Testis (tissue), 5 donors: ENCODE measurements at places on chromosomes 4 and X. TPM values are rescaled to one million over a fixed set of nuclear protein-coding genes. Genes with fewer than 3 reads are reported as not detected.

- no peak for DNase-seq
Measured at GRCh38 chr4:94722748-94723147, 35.0 kb upstream of the BMPR1B start.

The LRP2BP gene
- 49.5 TPM for polyA plus RNA-seq

DNA sequence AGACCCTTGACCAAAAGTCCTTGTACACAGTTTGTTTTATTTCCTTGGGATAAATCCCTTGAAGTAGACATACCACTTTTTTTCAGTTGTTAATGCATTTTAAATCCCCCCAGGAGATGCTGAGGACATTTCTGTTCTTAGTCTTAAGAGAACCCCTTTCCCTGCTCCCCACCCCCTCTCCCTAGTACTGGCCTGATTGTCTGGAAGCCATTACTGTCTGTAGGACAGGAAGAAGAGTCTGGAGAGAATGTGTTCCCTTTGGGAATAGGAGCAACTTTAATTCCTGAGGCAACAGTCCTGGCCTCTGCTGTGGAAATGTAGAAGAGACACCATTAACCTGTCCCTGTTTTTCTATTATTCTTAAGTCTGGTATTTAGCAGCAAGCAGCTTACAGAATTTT lies 52.3 kb upstream of the TMEM131L start:
- no peak for DNase-seq

The RADX gene
- polyA plus RNA-seq, result 6.2 TPM

DNA sequence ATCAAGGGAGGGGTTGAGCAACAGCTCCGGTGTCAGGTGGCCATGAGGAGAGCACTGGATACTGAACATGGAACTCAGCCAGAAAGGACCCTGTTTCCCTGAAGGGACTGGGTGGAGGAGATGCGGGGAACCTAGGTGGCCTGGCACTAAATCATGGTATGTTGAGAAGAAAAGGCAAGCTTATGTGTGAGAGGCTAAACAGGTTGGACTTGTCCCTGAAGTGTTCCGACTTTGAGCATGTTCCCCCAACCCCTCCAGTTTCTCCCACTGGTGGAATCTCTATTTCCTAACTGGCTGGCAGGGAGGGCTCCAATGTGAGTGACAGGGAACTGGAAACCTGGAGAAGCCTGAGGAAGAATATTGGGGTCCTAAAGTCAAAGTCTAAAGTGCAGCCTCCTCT lies 69.5 kb downstream of the PLAC1 start:
- no peak for DNase-seq

DNA sequence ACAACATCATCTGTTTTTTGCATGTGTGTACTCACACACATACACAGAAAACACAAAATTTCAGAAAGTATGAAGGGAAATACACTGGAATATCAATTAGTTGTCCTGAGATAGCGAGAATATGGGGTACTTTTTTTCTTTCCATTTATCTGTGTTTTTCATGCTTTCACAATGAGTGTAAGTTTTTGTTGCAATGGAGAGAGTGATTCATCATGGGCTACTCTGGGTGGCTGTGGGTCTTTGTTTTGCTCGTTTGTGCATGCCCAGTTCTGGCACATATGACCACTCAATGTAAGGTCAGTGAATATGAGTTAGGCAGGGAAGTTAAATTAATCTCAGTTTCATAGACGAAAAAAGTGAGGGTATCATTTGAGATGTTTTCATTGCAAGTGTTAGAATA lies 26.9 kb downstream of the XK start:
- DNase-seq, result no peak

The SUPT20HL2 gene
- polyA plus RNA-seq, result 2.0 TPM

The SYTL4 gene
- 26.3 TPM for polyA plus RNA-seq

- no peak for DNase-seq
Measured at GRCh38 chr4:47043821-47044220, 12.5 kb downstream of the GABRB1 start.

DNA sequence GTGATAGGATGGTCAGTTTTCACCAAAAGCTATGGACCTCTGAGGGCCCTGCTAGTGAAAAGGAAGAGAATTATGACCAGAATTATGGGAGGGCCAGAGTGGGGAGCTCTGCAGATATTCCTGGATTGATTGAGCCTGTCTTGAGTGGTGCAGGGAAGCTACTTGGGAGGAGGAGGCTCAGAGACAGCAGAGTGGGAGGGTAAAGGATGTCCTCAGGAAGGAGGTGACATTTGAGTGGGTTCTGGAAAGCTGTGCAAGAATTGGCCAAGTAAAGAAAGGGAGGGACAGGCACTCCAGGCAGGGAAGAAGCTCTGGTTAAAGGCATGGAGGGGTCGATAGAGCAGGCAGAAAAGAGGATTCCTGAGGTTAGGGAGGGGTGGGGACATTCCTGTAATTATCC lies 24.1 kb downstream of the RNF4 start:
- no peak for DNase-seq

DNA sequence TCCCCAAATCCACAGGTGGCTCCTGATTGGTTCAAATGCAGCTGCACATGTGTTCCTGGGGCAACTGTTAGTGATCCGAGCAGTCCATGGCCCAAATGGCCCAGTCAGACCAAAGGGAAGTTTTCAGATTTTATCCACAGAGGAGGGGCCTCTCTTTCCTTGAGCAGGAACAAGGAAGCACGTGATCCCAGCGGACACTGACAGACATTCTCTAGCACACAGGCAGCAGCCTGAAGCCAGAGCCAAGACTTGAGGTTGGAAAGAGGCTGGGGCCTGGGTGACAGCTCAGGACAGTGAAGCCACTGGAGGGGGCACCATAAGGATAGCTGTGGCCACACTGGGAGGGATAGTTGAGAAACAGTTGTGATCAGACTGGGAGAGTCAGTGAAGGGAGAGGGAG lies 3.5 kb upstream of the ZFP92 start:
- no peak for DNase-seq

The DSPP gene
- not detected for polyA plus RNA-seq

The ZCCHC18 gene
- 2.5 TPM for polyA plus RNA-seq

DNA sequence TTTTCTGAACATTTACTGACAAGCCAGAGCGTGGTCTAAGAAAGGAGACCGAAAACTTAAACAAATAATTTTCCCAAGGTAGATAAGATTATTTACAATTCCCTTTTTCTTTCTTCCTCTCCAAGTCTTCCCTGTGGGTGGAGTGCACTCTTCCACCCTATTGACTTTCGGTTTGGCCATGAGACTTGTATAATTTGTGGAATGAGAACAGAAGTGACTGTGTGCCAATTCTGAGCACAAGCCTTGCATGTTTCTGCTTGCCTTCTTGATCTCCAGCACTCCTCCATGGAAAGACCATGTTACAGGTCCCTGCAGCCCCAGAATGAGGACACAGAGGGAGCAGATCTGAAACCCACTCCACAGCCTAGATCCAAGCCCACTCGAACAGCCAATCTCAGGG lies 150.0 kb upstream of the HPGD start:
- DNase-seq, result no peak

GRCh38 chrX:137354851-137355250 lies 211.1 kb upstream of the ZIC3 start:
- no peak for DNase-seq

DNA sequence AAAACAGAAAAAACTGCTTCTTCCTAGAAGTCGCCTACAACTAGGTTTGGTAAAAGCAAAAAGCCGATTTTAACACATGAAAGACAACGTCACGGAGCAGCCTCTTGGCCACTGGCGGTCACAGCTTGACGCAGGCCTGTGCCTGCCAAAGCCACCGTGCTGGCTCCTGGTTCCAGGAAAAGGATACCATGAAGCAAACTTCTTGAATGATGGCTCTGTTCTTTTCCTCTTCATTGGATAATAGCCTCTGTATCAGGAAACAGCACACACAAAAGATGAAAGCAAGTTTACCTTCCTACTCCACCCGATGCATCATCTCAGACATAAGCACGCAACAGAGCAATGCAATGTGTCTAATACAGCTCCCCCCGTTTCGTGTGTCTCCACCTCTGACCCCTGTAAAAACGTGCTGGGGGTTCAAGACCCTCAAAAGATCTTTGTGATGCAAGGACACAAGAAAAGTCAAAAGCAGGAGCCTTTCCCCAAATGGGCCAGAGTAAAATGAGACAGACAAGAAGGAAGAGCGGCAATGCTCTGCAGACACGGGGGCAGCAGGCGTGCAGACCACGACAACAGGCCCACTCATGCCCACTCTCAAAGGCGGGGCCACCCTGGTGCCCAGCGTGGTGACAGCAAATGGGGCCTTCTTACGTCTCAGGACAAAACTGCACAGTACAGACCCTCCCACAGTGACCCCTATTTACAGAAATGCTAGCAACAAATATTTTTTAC lies 19.4 kb downstream of the GAK start:
- peak; percentile 82 for DNase-seq

- no peak for DNase-seq
Measured at GRCh38 chrX:150456466-150456865, 93.3 kb downstream of the MAMLD1 start.

- DNase-seq, result no peak
Measured at GRCh38 chr4:75179510-75179909, 246.6 kb downstream of the PARM1 start.

The ZMAT1 gene
- 5.4 TPM for polyA plus RNA-seq

- no peak for DNase-seq
Measured at GRCh38 chr4:104163820-104164219, 330.9 kb downstream of the CXXC4 start.

The GLRA2 gene
- not detected for polyA plus RNA-seq

- no peak for DNase-seq
Measured at GRCh38 chrX:8404926-8405325, 59.7 kb upstream of the VCX3B start.

The ZNF280C gene
- polyA plus RNA-seq, result 12.5 TPM

DNA sequence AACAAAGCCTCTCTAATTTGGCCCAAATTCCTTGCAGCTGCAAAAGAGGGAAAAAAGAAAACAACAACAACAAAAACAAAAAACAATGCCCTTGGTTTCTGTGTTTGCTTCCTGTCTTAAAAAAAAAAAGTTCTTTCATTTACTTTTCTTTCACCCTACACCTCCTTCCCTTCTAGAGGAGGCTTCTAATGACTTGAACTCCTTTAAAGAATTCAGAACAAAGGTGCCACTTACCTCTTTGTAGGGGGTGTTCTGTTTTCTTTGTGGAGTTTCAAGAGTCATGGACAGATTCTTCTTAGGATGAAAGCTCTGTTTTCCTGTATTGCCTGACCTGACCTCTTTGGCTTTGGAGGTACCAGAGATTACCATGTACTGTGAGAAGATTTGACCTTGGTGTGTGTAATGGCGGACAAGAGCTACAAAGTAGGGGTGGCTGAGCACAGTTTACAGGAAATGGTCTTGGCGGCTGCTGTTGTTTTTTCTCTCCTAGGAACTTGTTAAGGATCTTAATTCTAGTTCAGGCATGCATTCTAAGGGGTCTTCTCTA lies 72.4 kb upstream of the S100G start:
- no peak for DNase-seq

The SLITRK2 gene
- polyA plus RNA-seq, result 0.75 TPM

DNA sequence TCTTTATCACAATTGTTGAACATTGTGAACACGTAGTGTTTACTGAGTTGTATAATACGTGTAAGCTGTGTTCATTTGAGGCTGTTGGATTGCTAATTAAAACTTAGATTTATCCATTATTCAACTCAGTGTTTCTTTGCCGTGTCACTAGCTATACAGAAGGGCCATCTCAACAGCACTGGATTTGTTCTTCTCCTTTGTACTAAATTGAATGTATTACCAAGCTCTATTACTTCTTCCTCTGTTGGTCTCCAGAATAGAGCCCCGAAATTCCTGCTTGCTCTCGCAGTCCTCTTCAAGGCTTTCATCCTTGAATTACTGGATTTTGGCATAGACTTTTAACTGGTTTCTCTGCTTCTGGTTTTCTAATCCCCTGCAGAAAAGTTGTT lies 182.8 kb downstream of the BMPR1B start:
- no peak for DNase-seq

The TMEM156 gene
- polyA plus RNA-seq, result 0.86 TPM

DNA sequence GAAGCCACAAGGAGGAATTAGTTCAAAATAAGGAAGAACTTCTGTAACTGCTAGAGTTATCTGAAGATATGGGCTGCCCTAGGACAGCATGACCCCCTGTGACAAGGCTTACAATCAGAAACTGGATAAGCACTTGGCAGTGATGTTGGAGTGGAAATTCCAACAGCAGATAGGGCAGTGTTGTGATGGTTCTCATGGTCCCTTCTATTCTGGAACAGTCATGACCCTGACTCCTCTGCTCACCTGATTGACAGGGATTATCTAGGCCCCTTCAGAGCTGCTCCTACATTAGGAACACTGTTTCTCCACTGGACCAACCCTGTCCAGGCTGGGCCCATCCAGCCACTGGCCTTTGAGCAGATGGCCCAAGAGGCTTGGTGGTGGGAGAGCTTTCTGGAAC lies 17.9 kb downstream of the NALF2 start:
- DNase-seq, result no peak

The PRKG2 gene
- polyA plus RNA-seq, result 1.3 TPM

The C4orf36 gene
- polyA plus RNA-seq, result 26.4 TPM

The PPEF2 gene
- polyA plus RNA-seq, result 1.4 TPM

- DNase-seq, result no peak
Measured at GRCh38 chrX:150269605-150270254, 93.4 kb upstream of the MAMLD1 start.

The RNF212 gene
- polyA plus RNA-seq, result 21.0 TPM

DNA sequence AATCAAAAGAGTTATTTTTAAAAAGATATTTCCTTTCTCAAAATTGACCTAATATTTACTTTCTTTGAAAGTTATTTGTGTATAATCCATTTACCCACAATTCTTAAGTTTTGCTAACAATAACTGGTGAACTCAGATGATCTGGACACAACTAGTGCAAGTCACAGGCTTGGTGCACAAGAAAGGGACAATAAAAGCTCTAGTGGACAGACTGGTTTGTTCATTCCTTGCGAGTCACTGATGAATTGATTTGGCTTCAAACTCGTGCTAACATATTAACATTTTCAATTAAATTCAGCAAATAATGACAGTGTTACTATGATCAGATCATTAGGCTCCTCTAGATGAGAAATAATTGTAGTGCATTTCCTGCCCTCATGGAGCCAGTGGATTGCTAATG lies 169.2 kb downstream of the BMPR1B start:
- DNase-seq, result no peak

DNA sequence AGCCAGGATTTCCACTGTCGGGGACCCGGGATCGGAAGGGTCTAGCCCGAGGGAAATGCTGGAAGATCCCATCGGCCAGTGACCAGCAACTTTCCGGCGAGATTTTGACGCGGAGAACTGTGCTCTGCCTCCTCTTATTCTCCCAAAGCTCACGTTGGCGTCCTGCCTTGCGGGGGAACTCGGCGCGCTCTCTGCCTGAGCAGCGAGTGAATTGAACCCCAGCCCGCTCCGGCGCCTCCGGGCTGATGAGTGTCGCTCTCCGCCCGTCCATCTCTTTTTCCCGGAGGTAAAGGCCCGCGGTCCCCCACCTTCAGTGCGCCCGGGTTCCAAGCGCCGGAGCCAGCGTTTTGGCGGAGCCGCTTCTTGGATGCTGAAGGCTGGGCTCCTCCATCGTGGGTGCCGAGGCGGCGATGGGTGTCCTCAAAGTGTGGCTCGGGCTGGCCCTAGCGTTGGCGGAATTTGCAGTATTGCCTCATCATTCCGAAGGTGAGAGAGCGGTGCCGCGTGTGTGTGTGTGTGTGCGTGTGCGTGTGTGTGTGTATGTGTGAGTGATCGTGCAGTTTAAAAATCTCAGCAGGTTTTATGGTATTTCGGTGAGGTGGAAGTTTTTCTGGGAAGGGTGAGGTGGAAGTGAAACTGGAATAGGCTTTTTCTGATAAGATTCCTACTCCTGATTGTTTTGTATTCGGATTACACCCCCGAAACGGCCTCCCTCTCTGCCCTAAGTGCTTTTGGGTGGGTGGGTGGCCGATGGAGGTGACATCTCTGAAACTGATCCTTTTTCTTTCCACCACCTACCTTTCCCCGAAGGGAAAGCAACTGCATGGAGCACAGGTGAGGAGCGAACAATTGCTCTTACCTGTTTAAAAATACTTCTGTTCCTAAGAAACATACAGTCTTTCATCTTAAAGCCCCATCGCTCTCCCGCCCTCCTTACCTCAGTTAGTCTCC lies 752 bp downstream of the FRAS1 start:
- DNase-seq, result peak; percentile 42

- DNase-seq, result no peak
Measured at GRCh38 chr4:71872767-71873415, 89.0 kb upstream of the GC start.
